Right forelimb (tissue), 1 donor: ENCODE measurements at places on chromosomes 1 and 21.

- DNase-seq = no peak
Observed at GRCh38 chr21:20942523-20942922, 55.7 kb upstream of the NCAM2 start.

DNA sequence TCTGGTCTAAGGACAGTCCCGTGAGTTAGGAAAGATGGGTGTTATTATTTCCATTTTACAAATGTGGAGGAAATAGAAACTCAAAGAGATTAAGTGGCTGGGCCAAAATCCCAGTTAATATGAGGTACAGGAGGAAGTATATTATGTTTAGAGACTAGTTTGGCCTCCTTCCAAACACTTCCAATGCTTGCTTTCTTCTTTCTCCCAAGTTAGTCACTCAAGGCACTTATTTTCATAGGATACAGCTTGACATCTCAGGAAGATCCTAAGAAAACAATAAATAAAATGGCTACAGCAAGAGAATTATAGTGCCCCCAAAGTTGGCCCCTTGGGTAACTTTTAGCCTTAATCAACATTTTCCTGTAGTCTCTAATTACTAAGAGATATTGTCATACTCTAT, 47.5 kb upstream of the IPO9 start:
- DNase-seq = no peak

GRCh38 chr21:35565204-35565611, 495.1 kb downstream of the SETD4 start:
- no peak for DNase-seq

- no peak for DNase-seq
Observed at GRCh38 chr1:33334081-33334552, 13.2 kb upstream of the A3GALT2 start.

GRCh38 chr21:25457411-25457810, 149.9 kb downstream of the MRPL39 start:
- no peak for DNase-seq
